ENCODE measurements at places on chromosomes 5 and 9. TPM values are rescaled to one million over a fixed set of nuclear protein-coding genes. Genes with fewer than 3 reads are reported as not detected.

DNA sequence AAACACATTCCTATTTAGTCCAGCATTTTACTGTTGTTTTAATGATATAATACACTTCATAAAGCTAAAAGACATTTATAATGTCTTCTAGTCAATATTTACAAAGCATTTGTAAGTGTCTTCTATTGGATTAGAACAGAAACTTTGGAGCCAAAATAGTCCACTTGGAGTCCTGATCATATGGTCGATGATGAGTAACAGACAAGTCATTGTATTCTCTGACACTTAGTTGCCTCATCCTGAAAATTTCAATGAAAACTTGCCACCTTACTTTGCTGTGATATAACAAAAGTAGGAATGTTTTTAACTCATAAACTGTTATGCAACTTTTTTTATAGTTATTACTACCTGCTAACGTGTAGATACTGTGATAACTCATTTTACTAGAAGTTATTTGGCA, 132.5 kb downstream of the GABRB2 start:
- no peak overlapping the region for H3K4me3 ChIP-seq
- no peak for DNase-seq
- no peaks in the 10 kb centered on the region for H3K27me3 ChIP-seq
- H3K27ac ChIP-seq, result no peak overlapping the region

GRCh38 chr5:91864962-91865361, 481.8 kb upstream of the ARRDC3 start:
- peak; percentile 19 for DNase-seq
- no peaks in the 10 kb centered on the region for H3K4me1 ChIP-seq
- no peak overlapping the region for H3K4me3 ChIP-seq
- no peaks in the 10 kb centered on the region for H3K27me3 ChIP-seq
- H3K27ac ChIP-seq, result no peak overlapping the region

DNA sequence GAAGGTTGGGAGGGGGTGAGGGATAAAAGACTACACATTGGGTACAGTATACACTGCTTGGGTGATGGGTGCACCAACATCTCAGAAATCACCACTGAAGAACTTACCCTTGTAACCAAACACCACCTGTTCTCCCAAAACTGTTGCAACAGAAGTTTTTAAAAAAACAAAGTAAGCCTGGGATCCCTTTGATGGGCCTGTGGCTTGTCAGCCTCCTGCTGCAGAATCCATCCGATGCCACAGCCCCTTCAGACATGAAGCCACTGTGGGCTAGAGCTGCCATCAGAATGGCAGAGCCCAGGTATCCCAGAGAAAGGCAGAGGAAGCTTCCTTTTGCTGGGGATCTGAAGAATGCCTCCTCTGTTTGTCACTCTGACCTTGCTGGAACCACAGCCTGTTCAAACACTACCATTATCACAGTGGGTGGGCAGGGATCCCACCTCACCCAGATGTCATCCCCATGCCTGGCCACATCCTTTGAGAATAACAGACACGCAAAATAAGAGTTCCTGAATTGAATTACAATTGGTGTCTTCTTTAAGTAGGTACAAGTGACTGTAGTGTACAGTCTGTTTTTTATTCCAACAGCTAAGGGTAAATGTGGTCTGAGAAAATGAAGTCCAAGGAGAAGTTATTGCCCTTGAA, 78.1 kb upstream of the DIRAS2 start:
- H3K27me3 ChIP-seq, result no peaks in the 10 kb centered on the region
- H3K36me3 ChIP-seq, result no peaks in the 10 kb centered on the region
- H3K4me1 ChIP-seq, result no peaks in the 10 kb centered on the region
- H3K27ac ChIP-seq, result no peak overlapping the region
- DNase-seq, result no peak

- H3K27me3 ChIP-seq, result no peaks in the 10 kb centered on the region
- peak overlapping the region; percentile 17 for H3K4me3 ChIP-seq
- H3K27ac ChIP-seq, result peak overlapping the region; percentile 20
- peaks cover 33% of the 10 kb centered on the region for H3K4me1 ChIP-seq
- H3K36me3 ChIP-seq, result no peaks in the 10 kb centered on the region
Observed at GRCh38 chr5:143400541-143401226, 2.8 kb downstream of the NR3C1 start.

- H3K4me3 ChIP-seq, result no peak overlapping the region
- no peak overlapping the region for H3K27ac ChIP-seq
- no peaks in the 10 kb centered on the region for H3K36me3 ChIP-seq
- DNase-seq, result no peak
- H3K27me3 ChIP-seq, result no peaks in the 10 kb centered on the region
Observed at GRCh38 chr9:116843863-116844620, 156.9 kb downstream of the TRIM32 start.

DNA sequence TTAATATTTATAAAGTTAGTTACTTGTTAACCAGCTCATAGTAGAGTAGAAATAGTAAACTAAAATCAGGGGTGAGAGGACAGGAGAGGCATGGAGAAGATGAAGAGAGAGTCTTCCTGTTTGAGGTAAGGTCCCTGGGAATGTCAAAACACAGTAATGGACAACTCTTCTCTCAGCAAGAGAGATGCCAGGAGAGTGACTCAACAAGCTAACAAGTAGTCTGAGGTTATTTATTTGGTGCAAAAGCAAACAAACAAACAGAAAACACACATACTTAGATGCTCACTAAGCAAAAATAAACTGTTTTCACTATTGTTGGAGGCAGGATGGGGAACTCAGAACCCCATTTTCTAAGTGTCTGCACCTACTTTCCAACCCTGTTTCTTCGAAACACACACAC, 333.2 kb upstream of the RFX3 start:
- H3K36me3 ChIP-seq, result peaks cover 6% of the 10 kb centered on the region
- H3K27ac ChIP-seq, result no peak overlapping the region
- no peaks in the 10 kb centered on the region for H3K4me1 ChIP-seq
- H3K27me3 ChIP-seq, result no peaks in the 10 kb centered on the region

- no peak overlapping the region for H3K27ac ChIP-seq
- no peaks in the 10 kb centered on the region for H3K4me1 ChIP-seq
- no peaks in the 10 kb centered on the region for H3K27me3 ChIP-seq
- no peak overlapping the region for H3K4me3 ChIP-seq
Observed at GRCh38 chr5:138448481-138449398, 9.9 kb downstream of the REEP2 start.

- no peaks in the 10 kb centered on the region for H3K27me3 ChIP-seq
- no peak overlapping the region for H3K27ac ChIP-seq
- DNase-seq, result no peak
- H3K36me3 ChIP-seq, result peaks cover 7% of the 10 kb centered on the region
Observed at GRCh38 chr9:137679695-137680305, 61.0 kb downstream of the EHMT1 start.

- H3K27me3 ChIP-seq, result no peaks in the 10 kb centered on the region
- no peaks in the 10 kb centered on the region for H3K4me1 ChIP-seq
- no peaks in the 10 kb centered on the region for H3K36me3 ChIP-seq
- H3K4me3 ChIP-seq, result no peak overlapping the region
Observed at GRCh38 chr9:22067196-22067595, 58.1 kb upstream of the CDKN2B start.

GRCh38 chr9:34996905-34997279, 7.3 kb downstream of the DNAJB5 start:
- no peaks in the 10 kb centered on the region for H3K27me3 ChIP-seq
- H3K27ac ChIP-seq, result no peak overlapping the region
- peaks cover 10% of the 10 kb centered on the region for H3K4me1 ChIP-seq
- no peak for DNase-seq
- no peak overlapping the region for H3K4me3 ChIP-seq

GRCh38 chr5:159091065-159091464, 8.7 kb downstream of the EBF1 start:
- no peaks in the 10 kb centered on the region for H3K27me3 ChIP-seq
- H3K27ac ChIP-seq, result no peak overlapping the region
- no peaks in the 10 kb centered on the region for H3K36me3 ChIP-seq
- no peak for DNase-seq

Gene IL9
- total RNA-seq, result not detected

Gene BASP1
- total RNA-seq, result 45.9 TPM

Gene DNM1
- total RNA-seq, result 17.2 TPM
